Psoas muscle (tissue), 8 donors: ENCODE measurements at places on chromosomes 2 and 18.
A peak's percentile ranks its signal among the peaks of the same experiment; 100 is the strongest.

- DNase-seq, result no peak
Observed at GRCh38 chr2:150063432-150063889, 424.0 kb downstream of the RND3 start.

- no peak for DNase-seq
Observed at GRCh38 chr2:130245976-130246375, 47.7 kb upstream of the TUBA3E start.

GRCh38 chr2:60468382-60469085 is 84.9 kb downstream of the BCL11A start:
- no peak for DNase-seq

DNA sequence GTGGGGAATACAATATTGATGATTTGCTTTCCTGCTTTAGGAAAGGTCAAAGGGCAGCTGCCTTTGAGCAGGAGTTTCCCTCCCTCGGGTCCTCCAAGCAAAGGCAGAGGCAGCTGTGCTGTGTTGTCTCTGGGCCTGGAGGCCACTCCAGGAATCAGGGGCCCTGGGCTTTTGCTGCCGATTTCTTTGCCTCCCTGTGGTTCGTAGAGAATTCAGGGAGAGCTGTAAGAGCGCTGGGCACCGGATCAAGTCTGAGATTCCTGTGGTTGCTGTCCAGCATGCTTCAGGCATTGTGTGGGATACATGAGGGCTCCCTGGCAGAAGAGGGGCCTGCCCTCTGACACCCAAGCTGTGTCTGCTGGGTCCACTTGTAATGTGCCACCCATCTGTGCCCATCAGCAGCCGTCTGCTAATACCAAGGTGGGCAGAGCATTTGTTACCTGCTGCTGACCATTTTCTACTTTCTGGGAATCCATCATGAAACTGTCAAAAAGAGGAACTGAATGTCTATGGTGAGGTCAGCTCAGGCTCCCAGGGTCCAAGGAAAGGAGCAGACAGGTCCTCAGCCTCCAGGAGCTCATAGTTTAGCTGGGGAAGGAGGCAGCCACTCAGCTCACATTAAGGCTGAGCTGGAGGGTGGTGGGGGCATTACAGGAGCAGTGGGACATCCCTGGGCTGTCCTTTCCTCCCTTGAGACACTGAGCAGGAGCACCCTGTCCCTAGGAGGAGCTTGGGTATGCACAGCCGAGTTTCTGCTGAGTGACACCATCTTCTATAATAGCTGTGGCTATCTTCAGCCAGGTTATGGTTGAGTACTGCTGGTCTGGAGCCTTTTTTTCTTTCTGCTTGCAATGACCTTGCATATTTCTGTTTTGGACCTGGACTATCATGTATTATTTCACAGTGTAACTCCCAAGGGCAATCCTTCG is 68.5 kb downstream of the CTIF start:
- peak; percentile 60 for DNase-seq

DNA sequence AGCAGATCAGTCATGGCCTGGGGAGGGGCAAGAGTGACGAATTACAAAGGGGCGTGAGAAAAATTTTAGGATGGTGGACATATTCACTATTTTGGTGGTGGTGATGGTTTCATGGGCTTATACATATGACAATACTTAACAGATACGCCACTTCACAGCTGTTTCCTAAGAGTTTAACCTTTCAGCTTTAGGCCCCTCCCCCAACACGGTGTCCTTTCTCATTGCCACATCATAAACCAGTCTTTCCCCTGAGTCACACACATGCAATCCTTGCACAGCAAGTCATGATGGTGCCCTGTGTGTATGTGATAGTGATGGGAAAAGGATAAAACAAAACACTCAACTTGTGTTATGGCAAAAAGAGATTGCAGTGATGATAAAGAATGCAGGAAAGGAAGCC is 47.6 kb upstream of the IL1R1 start:
- DNase-seq, result peak; percentile 63

GRCh38 chr2:85753525-85754312 is at the start of gene ATOH8:
Gene ATOH8, plus strand, starts transcription at chr2:85753991. Its CDS starts 199 bp downstream, at chr2:85754190.
- DNase-seq, result peak; percentile 83

DNA sequence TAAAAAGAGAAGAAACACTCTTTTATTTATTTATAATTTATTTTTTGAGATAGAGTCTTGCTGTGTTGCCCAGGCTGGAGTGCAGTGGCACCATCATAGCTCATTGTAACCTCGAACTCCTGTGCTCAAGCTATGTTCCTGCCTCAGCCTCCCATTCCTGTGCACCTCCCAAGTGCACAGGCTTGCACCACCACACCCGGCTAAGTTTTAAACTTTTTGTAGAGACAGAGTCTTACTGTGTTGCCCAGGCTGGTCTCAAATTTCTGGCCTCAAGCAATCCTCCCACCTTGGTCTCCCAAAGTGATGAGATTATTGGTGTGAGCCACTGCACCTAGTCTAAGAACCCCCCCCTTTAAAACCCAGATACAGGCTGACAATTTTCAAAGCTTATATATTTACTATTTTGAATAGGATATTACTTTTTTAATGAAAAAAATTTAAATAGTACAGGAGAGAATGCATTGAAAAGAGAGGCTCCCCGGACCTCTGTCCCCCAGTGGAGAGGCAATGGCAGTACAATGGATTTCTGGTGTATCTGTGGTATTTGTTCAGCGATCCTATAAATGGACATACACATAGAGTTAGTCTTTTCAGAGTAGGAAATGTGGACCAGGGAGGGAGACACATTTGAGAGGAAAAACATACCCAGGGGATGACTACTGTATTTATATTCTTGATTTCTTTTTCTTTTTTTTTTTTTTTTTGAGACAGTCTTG is 48.1 kb upstream of the CNOT11 start:
- no peak for DNase-seq

- no peak for DNase-seq
Observed at GRCh38 chr18:60215432-60215831, 157.1 kb downstream of the MC4R start.

GRCh38 chr2:69482471-69482870 is 45.2 kb upstream of the NFU1 start:
- DNase-seq, result no peak

DNA sequence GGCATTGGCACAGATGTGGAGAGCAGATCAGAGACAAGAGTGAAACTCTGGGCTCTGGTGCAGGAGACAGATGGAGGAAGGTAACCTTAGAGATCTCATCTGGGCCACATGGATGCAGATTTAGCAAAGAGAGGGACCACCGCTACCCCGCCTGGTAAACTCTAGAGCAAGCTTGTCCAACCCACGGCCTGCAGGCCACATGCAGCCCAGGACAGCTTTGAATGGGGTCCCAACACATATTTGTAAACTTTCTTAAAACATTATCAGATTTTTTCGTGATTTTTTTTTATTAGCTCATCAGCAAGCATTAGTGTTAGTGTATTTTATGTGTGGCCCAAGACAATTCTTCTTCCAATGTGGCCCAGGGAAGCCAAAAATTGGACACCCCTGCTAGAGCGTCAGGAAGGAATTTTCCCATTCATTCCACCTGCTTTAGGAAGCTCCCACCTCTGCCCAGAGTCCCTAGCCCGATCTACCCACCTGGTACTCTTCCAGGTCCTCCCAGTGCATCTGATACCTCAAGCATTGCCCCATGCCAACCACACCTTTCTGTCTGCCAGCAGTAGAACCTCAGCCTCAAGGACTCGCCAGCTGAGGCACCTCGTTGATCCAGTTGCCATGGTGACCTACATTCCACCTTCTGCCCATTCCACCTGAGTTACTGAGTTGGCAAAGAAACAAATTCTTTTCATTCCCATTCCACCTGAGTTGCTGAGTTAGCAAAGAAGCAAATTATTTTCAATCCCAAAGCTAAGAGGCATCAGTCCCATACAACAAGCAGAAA is at the start of gene CIB4:
TSS of gene CIB4 (minus strand) at position 586 of the 784 bp plus-strand sequence. CDS start at position 534, 52 bp downstream.
- no peak for DNase-seq
